ENCODE measurements at places on chromosomes 7 and 10.

DNA sequence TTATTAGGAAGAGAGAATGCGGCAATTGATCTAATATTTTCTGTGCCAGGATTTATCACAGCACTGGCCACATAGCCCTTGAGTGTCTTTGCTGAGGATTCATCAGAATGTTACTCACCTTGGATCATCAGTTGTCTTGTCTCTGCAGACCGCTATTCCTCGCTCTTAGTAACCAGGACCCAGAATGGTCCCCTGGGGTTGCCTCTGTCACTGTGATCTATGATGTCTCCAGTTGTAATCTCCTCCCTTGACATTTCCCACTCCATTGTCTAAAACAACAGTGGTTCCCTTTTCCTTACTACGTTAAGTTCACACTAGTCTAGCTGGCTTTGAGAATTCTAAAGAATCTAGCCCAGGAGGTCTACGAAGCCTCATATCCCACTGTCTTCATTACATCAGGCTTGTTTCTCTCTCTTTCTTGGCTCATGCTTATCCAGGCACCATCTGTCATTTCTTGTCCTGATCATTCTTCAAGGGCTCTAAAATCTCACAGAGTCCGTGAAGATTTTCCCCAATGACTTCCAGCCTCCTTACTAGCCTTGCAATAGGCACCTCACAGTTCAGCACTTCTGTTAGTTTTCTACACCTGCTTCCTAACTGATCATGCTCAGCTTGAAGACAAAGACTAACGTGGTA lies 125.8 kb downstream of the CUBN start:
- DNase-seq = no peak

DNA sequence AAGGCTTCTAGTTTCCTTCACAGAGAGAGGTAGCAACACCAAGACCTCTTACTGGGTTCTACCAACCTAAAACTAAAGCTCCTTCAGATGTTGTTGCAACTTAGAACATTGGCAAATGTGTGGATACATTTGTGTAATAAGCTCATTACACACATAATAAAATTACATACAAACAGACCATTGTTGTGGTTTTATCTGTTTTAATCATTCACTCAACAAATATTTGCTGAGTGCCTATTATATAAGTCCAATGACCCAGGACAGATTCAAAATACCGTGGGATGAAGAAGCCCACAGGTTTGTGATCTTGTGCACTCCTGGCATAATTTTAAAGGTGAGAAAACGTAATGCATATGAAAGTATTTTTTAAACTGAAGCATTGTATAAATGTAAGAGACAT lies 160.4 kb upstream of the NPVF start:
- no peak for DNase-seq

GRCh38 chr10:113618338-113618737 lies 45.5 kb downstream of the NRAP start:
- no peak for DNase-seq

GRCh38 chr10:70440296-70441160 lies 953 bp downstream of the NODAL start:
- DNase-seq = no peak

DNA sequence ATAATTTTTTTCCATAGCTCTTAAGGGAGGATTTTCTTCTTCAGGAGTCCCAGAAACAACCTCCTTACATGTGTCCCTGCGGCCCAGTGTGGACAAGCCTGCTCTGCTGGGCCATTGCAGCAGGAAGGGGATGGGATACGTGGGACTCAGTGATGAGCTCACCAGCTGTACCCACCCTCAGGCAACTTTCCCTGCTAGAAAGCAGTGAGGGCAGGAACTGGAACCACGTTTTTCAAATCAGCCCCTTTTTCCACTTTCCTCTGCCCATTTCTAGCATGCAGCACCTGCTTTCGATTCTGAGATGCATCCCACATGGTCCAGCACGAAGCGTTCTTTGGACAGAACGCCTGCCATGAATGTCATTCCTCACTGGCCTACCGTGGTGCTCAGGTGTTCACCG lies 232.7 kb downstream of the KLF6 start:
- no peak for DNase-seq

GRCh38 chr7:122300211-122300932 lies 4.2 kb downstream of the FEZF1 start:
- no peak for DNase-seq

DNA sequence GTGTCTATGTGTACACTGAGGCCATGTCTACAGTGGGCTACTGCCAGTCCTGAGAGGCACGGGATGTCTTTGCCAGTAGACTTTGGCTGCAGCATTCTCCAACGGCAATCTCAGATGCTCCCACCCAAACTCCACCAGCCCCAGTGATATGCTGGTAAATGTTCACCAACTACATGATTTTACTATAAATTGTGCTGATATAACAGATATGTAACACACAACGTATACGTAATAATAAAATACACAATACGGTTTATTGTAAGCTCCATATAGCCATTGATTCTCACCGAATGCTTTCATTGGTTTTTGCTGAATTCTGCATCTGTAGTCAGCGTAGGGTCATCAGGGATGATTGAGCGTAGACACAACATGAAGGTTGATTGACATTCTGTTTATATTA lies 47.3 kb upstream of the C7orf33 start:
- DNase-seq = no peak

GRCh38 chr7:31858055-31858454 lies 171.0 kb downstream of the PPP1R17 start:
- no peak for DNase-seq

- DNase-seq = no peak
These were observed 110.3 kb upstream of the ANLN start for GRCh38 chr7:36279200-36279925.

- DNase-seq = no peak
These were observed 281.7 kb downstream of the PHTF2 start for GRCh38 chr7:78080241-78080640.

DNA sequence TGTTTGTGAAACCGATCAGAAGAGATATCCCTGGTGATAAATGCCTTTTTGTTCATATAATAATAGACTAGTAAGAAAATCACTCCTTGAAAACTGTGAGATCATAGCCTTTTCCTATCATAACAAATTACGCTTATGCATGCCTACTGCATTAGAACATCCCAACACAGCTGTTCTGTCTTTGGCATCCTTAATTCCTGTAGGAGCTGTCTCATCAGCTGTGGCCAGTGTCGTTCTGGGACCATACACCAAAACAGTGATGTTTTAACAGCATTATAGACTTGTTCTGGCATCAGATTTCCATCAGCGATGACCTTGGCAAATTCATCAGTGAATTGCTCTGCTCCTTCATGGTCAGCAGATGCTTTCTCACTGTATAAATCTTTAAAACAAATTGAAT lies 423.6 kb upstream of the LRGUK start:
- peak; percentile 91 for DNase-seq

- no peak for DNase-seq
These were observed 150.9 kb upstream of the ODAD2 start for GRCh38 chr10:28149746-28150145.

DNA sequence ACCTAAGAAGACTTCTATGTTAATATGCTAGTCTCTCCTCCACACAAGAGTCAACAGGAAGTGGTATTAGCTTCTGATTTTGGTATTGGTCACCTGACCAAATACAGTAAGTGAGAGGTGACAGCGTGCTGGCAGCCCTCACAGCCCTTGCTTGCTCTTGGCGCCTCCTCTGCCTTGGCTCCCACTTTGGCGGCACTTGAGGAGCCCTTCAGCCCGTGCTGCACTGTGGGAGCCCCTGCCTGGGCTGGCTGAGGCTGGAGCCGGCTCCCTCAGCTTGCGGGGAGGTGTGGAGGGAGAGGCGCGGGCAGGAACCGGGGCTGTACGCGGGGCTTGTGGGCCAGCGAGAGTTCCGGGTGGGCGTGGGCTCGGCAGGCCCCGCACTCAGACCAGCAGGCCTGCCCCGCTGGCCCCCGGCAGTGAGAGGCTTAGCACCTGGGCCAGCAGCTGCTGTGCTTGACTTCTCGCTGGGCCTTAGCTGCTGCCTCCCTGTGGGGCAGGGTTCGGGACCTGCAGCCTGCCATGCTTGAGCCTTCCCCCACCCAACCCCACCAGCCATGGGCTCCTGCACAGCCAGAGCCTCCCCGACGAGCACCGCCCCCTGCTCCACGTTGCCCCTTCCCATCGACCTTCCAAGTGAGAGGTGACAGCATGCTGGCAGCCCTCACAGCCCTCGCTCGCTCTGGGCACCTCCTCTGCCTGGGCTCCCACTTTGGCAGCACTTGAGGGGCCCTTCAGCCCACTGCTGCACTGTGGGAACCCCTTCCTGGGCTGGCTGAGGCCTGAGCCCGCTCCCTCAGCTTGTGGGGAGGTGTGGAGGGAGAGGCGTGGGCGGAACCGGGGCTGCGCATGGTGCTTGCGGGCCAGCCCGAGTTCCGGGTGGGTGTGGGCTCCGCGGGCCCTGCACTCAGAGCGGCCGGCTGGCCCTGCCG lies 4.2 kb upstream of the ACSL5 start:
- no peak for DNase-seq

DNA sequence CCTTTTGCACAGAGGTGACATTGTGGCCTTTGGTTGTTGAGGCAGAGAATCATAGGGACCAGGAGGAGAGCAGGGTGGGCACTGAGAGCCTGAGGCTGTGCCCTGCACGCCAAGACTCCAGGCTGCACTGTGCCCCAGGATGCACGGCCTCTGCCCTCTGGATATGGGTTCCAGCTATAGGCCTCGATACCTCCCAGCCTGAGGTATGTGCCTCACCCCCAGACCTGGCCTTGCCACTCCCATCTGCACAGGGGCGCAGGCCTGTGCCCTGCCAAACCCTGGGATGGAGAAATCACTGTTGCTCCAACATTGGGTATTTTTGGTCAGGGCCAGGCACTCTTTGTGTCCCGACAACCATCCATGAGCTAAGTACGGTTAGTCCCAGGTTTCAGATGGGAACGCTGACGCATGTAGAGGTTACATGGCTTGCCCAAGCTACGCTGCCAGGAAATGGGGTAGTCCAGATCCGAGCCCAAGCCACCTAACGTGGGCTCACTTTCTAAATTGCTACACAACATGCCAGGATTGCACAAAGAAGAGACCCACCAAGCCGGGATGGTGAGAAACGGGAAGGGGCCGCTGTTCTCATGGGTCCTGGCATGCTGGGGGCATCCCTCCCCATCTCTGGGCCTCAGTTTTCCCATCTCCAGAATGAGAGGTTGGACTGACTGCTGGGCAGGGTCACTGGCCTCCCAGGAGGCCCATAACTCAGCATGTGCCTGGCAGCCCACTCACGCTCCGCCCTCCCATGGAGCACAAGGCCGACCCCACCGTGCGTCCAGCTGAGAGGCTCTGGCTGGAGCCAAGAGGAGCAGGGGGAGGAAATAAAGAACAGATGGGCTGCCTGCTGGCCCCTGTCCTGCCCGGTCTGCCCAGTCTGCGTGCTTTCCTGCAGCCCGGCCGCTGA lies 44.2 kb downstream of the ZCCHC24 start:
- DNase-seq = no peak

DNA sequence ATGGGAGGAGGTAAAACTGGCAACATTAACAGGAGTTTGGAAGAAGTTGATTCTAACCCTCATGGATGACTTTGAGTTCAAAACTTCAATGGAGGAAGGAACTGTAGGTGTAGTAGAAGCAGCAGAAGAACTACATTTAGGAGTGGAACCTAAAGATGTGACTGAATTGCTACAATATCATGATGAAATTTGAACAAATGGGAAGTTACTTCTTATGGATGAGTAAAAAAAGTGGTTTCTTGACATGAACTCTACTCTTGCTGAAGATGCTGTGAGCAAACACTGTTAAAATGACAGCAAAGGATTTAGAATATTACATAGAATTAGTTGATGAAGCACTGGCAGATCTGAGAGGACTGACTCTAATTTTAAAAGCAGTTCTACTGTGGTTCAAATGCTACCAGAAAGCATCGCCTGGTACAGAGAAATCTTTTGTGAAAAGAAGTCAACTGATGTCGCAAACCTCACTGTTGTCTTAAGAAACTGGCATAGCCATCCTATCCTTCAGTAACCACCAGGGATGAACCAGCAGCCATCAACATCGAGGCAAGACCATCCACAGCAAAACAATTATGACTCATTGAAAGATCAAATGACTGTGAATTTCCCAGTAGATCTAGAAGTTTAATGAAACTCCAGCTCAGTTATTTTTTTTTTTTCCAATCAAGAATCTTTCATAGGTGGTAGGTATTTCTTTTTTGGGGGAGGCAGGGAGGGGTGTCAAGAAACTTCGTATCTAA lies 20.8 kb downstream of the BRAF start:
- no peak for DNase-seq

DNA sequence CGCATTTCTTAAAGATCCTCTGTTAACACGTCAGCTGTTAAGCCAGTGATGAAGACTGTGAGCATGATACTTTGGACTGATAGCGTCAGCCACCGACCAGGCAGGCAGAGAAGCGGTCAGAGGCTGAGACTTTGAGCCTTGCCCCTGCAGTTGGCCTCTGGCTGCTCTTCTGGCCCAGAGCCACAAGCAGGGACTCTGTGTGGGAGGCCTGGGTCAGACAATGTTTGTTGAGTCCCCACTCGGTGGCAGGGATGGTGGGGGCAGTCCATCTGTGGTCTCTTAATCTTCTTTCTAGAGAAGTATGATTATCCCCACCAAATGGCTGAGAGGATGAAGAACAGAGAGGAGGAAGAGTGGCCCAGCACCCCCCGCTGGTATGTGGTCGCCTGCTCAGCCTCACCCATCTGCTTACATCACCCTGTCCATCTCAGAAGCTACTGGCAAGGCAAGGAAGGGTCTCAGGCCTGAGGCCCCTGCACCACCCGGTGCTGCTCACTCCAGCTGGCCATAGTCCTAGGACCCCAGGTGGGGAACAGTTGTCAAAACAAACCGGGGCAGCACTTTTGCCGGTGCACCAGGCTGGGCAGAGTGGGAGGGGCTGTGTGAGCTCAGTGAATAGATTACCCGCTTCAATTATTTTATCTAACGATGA lies 202.9 kb downstream of the GRID1 start:
- DNase-seq = no peak

GRCh38 chr7:106177738-106178592 lies 65.9 kb upstream of the SYPL1 start:
- no peak for DNase-seq

DNA sequence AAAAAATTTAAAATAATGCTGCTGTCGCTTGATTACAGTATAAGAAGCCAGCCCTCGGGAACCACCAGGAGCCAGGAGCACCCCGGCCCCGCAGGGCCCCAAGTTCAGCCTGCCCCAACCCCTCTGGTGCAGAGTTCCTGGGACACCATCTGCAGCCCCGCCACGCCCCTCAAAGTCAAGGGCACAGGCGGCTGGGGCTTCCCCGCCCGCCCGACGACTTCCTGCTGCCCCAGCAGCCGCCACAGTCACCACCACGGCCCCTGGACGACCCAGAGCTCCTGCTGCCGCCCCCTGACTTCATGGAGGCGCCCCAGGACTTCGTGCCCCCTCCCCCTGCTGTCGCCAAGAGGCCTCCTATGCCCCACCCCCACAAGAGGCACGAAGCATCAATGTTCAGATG lies 103.6 kb upstream of the PDSS1 start:
- DNase-seq = no peak

GRCh38 chr7:77337456-77337990 lies 78.6 kb downstream of the GSAP start:
- no peak for DNase-seq

Data from non-pigmented ciliary epithelial cell (primary cell).